ENCODE measurements at places on chromosomes 12 and 14.

DNA sequence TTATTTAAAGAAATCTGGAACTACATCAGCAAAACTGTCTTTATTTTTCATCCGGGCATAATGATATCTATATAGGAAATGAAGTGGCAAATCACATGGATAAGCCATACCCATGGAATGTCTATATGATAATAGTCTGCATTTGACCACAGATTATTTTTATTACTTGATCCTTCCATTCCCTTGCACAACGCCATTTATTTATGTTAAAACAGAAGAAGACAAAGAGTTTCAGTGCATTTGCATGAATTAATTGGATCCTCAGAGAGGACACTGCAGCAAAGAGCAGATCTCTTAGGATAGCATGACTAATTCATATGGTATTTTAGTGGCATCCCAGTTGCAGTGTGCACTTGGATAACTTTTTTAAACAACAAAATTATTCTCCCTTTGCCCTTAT is 345.0 kb downstream of the CCDC91 start:
- no peak for DNase-seq

GRCh38 chr12:120720234-120720986 is 5.2 kb upstream of the ACADS start:
- no peak for DNase-seq

DNA sequence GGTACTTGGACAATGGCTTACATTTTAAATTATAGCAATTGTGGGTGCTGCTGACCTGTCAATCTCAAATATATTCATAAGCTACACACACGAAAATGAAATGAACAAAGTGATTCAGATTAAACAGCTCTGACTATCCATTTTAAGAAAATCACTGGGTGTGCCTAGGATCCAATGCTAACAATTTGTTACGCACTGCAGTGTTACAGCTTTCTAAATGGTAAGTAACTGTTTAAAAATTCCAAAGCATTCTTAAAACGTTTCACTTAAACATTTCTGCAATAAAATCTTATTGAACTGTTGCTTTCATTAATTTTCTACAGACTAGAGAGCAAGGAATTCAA is 18.9 kb downstream of the LMO3 start:
- no peak for DNase-seq

DNA sequence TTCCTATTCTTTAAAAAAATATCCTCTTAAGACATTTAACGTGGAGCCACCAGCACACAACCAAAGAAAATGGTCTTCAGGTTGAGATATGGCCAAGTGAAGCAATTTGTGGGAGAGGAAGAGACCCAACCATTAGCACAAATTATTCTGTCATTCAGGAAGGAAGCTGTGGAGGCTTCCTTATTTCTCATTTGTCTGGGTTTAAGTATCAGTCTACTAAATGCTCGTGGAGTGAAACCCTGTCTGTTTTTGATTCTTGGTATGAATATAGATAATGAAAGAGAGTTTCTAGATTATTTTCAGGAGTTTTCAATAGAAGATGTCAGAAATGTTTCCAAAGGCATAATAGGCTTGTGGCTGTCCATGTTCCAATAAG is 125.1 kb downstream of the GPR65 start:
- DNase-seq = no peak

- DNase-seq = no peak
These were observed 32.2 kb upstream of the DICER1 start for GRCh38 chr14:95189367-95190132.

- DNase-seq = no peak
These were observed 49.8 kb downstream of the RIN3 start for GRCh38 chr14:92563359-92563758.

DNA sequence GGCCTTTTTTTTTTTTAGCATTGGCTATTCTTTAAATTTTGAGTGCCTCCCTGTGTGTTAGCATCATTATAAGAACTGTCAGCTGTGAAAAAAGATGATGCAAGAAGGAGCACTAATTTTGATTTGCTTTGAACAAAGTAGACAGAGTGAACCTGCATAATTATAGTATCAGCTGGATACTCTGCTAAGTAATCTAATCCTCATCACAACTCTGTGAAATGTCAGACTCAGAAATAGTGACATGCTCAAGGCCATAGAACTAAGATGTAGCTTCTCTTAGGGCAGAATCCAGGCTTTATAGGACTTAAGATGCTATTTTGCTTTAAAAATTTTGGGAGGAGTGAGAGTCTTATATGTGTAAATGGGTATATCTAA is 31.9 kb downstream of the FBXO34 start:
- no peak for DNase-seq

DNA sequence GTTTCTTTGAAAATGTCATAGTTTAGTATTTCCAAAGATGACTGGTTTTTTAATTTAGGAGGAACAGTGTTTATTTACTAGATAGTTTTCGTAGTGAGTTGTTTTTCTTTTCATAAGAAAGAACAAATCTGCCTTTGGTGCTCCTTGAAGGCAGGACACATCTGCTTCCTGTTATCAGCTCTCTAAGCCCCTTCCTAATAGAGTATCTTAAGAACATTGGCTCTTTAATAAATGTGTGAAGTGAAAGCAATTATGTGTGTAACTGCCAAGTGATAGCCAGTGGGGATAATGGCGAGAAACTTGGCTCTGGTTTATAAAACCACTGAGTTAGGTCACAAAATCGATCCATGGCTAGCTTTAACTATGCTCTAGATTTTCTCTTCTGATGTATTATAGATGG is 23.5 kb upstream of the PPFIBP1 start:
- DNase-seq = no peak

GRCh38 chr14:31194661-31195060 is 12.9 kb downstream of the HECTD1 start:
- no peak for DNase-seq

DNA sequence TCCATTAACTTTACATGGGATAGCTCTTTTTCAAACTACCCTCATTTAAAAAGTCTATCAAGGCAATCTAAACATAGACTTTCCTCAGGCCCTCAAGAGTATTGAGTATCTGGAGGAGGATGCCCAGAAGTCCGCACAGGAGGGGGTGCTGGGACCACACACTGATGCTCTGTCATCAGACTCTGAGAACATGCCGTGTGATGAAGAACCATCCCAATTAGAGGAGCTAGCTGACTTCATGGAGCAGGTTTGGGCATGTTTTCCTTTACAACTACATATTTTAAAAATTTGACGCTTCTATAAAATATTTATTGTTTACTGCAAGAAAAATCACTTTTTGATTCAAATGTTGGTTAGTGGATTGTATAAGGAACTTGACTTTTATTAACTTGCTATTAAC is 93.5 kb downstream of the EP400 start:
- DNase-seq = no peak

GRCh38 chr14:25464078-25464477 is 414.1 kb upstream of the STXBP6 start:
- DNase-seq = no peak

DNA sequence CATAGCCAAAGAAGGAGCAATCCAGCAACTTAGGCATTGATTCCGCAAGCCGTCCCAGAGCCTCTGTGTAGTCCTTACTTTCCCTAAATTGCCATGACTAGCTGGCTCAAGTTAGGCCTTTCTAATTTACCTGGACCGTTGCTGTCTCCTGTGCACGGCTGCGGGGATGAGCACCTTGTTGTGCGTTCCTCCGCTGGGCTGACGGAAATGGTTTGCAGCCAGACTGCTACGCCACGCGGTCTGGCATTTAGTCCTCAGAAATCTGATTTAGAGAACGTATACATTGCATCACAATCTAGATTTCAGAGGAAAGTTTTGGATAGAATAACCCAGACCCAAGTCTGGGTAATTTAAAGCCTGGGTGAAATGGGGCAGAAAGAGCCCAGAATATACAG is 133.2 kb upstream of the ARHGAP5 start:
- DNase-seq = no peak

DNA sequence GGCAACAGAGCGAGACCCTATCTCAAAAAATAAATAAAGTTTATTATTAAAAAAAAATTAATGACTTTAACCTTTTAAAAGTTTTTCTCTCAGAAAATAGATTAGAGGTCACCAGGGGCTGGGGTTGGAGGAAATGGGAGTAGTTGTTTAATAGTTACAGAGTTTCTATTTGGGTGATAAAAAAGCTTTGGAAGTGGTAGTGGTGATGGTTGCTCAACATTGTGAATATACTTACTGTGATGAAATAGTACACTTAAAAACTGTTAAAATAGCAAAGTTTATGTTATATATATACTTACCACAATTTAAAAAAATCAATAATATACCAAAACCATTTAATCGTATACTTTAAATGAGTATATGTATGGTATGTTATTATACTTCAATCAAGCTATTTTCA is 59.6 kb downstream of the ARL6IP4 start:
- DNase-seq = no peak

GRCh38 chr12:32548691-32549281 is 130.3 kb upstream of the DNM1L start:
- no peak for DNase-seq

- DNase-seq = no peak
These were observed 292.7 kb downstream of the LRFN5 start for GRCh38 chr14:41899416-41899815.

DNA sequence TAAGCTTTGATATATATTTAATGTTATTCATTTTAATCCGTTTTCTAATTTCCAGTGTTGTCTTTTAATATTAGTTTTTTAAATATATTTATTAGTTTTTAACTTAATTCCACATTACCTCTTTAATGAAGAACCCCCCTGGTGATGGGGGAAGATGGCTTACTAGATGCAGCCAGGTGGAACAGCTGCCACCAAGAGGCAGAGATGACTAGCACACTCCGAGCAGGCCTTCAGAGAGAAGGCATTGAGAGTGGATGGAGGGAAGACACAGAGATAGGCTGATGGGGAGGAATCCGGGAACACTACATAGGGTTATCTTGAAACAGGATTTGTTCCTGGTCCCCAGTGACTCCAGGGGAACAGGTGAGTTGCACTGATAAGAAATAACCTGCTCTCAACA is 771.6 kb downstream of the LRFN5 start:
- DNase-seq = no peak

DNA sequence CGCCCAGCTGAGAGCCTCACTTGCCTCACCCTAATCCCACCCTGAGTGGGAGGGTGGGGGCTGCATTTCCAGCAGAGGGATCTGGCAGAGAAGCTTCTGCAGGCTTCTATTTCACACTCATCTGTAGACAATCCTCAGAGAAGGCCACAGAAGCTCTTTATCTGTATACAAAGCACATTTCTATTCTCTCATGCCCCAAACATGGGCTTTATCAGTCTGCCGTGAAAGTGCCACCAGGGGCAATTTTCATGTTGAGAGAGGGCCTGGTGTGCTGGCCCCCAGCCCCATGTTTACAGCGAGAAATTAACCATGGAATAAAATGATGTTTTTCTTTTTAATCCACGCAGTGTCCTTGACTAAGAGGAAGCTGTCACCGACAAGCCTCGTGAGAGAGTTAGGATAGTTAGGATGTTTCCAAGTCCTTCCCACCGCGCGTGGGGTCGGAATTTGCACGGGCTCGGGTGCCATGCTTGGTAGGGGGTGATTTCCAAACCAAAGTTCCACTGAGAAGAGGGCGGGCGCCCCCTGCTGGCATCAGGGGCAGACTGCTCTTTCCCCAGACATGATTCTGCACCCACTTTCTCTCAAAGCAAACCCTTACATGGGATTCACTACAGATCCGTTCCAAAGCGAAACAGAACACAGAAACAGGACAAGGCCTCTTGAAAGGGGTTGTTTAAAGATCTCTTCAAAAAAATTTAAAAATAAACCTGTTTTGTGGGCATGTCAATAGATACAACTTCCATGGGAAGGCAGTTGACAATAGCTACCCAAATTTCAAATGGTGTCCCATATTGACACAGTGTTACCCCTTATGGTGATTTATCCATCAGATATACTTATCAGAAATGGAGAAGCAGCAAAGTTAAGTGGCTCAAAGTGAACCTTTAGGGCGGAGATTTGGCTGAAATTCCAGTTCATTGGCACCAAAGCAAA is 19.4 kb downstream of the BDKRB1 start:
- peak; percentile 25 for DNase-seq

DNA sequence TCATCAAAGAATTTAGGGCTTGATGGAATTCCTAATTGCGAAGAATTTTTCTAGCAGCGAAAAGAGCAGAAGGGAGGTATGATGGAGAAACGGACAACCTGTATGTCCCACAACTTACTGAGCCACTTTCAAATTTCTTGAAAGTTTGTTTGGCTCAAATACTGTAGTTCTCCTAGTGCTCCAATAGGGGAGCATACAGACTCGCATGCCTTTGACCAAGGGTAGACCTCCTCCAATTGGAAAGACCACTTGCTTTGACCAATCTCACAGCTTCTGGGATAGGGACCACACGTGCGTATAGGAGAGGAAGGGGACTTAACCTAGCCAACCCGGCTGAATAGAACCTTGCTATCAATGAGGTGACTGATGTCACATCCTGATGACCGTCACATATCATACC is 28.6 kb downstream of the SLC35F4 start:
- no peak for DNase-seq

- peak; percentile 22 for DNase-seq
These were observed 49.8 kb upstream of the USP15 start for GRCh38 chr12:62210422-62210821.

DNA sequence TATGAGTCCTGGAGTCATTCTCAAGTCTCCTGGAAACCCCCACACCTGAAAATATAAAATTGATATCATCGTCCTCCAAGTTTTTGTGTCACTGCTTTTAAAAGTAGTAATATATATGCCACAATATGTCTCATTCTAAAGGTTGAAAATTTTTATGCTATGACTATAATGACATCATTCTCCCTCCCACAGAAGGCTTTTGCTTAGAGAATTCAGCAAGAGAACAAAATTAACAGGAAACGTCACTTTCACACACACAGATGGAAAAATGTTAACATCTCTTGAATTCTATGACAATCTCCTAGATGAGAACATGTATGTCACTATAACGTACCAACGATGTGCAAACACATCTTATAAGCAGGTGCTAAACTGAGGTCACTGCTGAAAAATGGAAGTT is 498.3 kb downstream of the FOXG1 start:
- DNase-seq = no peak

GRCh38 chr14:53501361-53502211 is 348.5 kb upstream of the DDHD1 start:
- DNase-seq = no peak

DNA sequence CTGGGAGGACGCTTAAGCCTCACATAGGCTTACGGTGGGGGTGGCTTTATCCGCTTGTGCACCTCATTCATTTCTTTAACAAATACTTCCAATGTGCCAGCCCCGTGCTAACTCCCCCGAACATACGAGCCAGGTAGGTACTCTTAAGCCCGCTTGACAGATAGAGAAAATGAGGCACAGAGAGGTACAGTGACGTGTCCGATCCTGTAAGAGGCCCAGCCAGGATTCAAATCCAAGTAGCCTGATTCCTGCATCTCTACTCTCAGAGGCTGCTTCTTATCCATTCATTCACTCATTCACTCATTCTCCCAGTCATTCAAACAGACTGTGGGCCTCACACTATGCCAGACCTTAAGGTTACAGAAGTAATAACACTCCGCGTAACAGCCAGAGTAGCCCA is 477 bp downstream of the OAS3 start:
- no peak for DNase-seq
